CD4-positive, CD25-positive, alpha-beta regulatory T cell (primary cell): ENCODE measurements at places on chromosomes 7 and 10. TPM values are rescaled to one million over a fixed set of nuclear protein-coding genes. Genes with fewer than 3 reads are reported as not detected.
A peak's percentile ranks its signal among the peaks of the same experiment; 100 is the strongest.

DNA sequence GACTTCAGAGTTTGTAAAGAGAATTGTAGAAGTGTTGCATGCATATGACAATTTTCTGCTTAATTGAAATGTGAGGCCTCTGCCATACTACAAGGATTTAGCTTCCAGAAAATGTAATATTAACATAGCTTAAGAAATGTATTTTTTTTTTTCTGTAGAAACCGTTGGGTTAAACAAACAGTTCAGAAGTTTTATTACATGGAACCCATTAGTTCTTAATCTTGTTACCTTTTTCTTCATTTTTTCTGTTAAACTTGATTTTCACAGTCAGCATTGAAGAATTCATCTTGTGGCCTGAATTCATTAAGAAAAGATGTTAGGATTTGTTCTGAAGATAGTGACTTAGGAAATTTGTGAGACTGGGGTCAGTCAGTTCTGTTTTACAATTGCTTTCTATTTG lies 4.9 kb downstream of the PTEN start:
- no peaks in the 10 kb centered on the region for H3K36me3 ChIP-seq
- H3K27ac ChIP-seq: peak overlapping the region; percentile 41
- peaks cover 70% of the 10 kb centered on the region for H3K4me1 ChIP-seq
- H3K27me3 ChIP-seq: no peaks in the 10 kb centered on the region
- DNase-seq: no peak

GRCh38 chr10:112136486-112137153 lies 46.9 kb downstream of the GPAM start:
- no peaks in the 10 kb centered on the region for H3K36me3 ChIP-seq
- no peaks in the 10 kb centered on the region for H3K27me3 ChIP-seq
- H3K27ac ChIP-seq: no peak overlapping the region
- H3K4me3 ChIP-seq: no peak overlapping the region

GRCh38 chr10:103745341-103746247 lies 109.8 kb downstream of the SH3PXD2A start:
- peak overlapping the region; percentile 38 for H3K4me3 ChIP-seq
- H3K27me3 ChIP-seq: no peaks in the 10 kb centered on the region
- H3K4me1 ChIP-seq: peaks cover 41% of the 10 kb centered on the region

DNA sequence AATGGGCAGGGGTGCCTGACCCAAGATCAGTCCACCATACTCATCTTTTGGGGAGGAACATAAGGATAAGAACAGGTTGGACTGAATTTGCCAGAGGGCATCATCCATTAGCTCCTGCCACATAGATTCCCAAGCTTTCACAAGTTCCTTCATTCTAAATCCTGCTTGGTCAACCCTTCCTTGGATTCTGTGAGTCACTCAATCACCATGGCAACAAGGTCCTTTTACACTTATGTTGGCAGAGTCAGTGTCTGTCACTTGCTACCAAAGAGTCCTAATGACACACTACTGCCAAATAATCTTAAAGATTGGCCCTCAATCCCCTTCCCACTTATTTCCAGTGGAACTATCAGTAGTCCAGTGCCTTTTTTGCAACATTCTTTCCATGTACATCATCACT lies 5.0 kb upstream of the LGI1 start:
- H3K36me3 ChIP-seq: no peaks in the 10 kb centered on the region
- H3K4me1 ChIP-seq: no peaks in the 10 kb centered on the region
- no peak overlapping the region for H3K27ac ChIP-seq

- no peaks in the 10 kb centered on the region for H3K36me3 ChIP-seq
- no peak overlapping the region for H3K4me3 ChIP-seq
- no peaks in the 10 kb centered on the region for H3K4me1 ChIP-seq
Observed at GRCh38 chr10:22978287-22978686, 50.4 kb downstream of the ARMC3 start.

DNA sequence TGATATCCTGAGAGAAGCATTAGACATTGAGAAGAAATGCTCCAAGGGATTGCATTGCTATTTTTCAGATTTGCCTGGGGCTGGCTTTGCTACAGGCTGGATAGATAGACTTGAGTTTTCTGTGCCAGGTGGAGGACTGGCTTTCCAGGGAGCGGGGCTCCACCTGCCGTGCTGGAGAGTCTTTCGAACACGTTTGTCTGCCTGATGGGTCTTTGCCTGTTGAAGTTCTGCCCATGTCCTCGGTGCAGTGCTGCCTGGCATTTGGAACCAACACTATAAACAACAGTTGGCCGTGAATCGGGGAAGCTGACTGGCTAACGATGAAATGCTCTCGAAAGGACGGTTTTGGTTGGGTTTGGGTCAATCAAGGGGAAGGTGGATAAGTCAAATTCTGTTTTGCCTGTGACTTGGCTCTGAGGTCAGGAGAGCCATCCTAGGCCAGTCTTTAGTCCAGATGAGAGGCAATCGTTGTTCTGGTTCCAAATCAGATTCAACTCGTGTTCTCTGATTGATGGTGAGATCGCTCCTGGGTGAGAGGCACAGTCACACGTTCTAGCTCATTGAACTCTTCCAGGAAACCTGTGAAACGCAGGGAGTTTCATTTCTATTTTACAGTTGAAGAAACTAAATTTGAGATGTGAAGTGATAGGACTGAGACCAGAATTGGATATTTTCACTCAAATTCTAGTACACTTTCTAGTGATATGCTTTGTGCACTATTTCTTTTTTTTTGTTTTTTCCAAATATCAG lies 599.0 kb downstream of the TYW1 start:
- no peaks in the 10 kb centered on the region for H3K27me3 ChIP-seq
- no peak overlapping the region for H3K27ac ChIP-seq
- H3K36me3 ChIP-seq: no peaks in the 10 kb centered on the region
- no peaks in the 10 kb centered on the region for H3K4me1 ChIP-seq

DNA sequence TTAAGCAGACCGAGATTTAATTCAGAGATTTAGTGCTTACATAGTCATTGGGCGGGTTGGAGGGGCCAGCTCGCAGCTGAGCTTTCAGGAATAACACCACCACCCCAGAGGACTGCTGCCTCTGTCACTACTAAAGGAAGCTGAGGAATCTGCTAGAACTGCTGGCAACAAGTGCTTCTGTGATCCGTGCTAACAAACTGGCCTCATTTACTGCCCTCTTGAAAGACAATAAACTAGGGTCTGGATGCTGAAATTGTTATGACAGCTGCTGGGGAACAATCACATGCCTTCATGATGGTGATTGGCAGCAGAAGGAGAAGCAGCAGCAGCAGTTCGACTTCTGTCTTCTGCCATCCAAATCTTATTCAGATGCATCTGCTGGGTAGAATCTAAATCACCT lies 285.5 kb upstream of the TAC1 start:
- no peaks in the 10 kb centered on the region for H3K36me3 ChIP-seq
- no peak for DNase-seq
- H3K27ac ChIP-seq: no peak overlapping the region

Gene PAPOLB
- polyA plus RNA-seq: not detected

Gene GNGT1
- polyA plus RNA-seq: not detected

Gene ASZ1
- polyA plus RNA-seq: not detected

Gene LMOD2
- polyA plus RNA-seq: 0.15 TPM

Gene ZNF138
- 11.5 TPM for polyA plus RNA-seq
